Smooth muscle cell of bladder (primary cell): ENCODE measurements at places on chromosomes 16 and 17. TPM values are rescaled to one million over a fixed set of nuclear protein-coding genes. Genes with fewer than 3 reads are reported as not detected.

Gene PLK1
- 2.2 and 2.4 TPM in 2 replicates for total RNA-seq

Gene TOM1L1
- 14.8 and 16.6 TPM in 2 replicates for total RNA-seq

Gene C1QL1
- total RNA-seq = 0.18 and 0.28 TPM in 2 replicates

Gene EFCAB3
- total RNA-seq = not detected in 2 replicates

Gene TTYH2
- 2.4 and 2.9 TPM in 2 replicates for total RNA-seq

Gene MIEF2
- total RNA-seq = 9.1 and 10.6 TPM in 2 replicates

Gene HCRT
- not detected in 2 replicates for total RNA-seq

Gene HSPB9
- not detected in 2 replicates for total RNA-seq

Gene CDRT15L2
- total RNA-seq = not detected in 2 replicates

Gene CLEC3A
- total RNA-seq = not detected in 2 replicates

Gene BICDL2
- total RNA-seq = under 0.01 and 0.37 TPM in 2 replicates

Gene HBA1
- not detected in 2 replicates for total RNA-seq

Gene KRTAP4-6
- not detected in 2 replicates for total RNA-seq

Gene MYO15A
- total RNA-seq = 0.55 and 0.85 TPM in 2 replicates

Gene SPN
- under 0.01 and 0.09 TPM in 2 replicates for total RNA-seq

Gene NAE1
- total RNA-seq = 55.0 and 69.4 TPM in 2 replicates

Gene PARD6A
- total RNA-seq = 0.43 and 0.65 TPM in 2 replicates

Gene MFSD6L
- total RNA-seq = not detected in 2 replicates

Gene TMEM92
- under 0.01 and 0.09 TPM in 2 replicates for total RNA-seq

Gene PPM1E
- 0.09 and 0.14 TPM in 2 replicates for total RNA-seq

Gene SOCS1
- total RNA-seq = 2.4 and 3.1 TPM in 2 replicates

Gene CEP112
- 5.4 and 7.5 TPM in 2 replicates for total RNA-seq

Gene MEIOB
- 0.28 TPM in 1 of 2 replicates, not detected in the other for total RNA-seq
